OCI-M1 (cell line): ENCODE measurements at places on chromosomes 4 and X.
A peak's percentile ranks its signal among the peaks of the same experiment; 100 is the strongest.

- no peak for DNase-seq
Observed at GRCh38 chr4:39942507-39942906, 35.2 kb downstream of the PDS5A start.

GRCh38 chr4:1644891-1645657, 39.0 kb downstream of the FAM53A start:
- no peak for DNase-seq

DNA sequence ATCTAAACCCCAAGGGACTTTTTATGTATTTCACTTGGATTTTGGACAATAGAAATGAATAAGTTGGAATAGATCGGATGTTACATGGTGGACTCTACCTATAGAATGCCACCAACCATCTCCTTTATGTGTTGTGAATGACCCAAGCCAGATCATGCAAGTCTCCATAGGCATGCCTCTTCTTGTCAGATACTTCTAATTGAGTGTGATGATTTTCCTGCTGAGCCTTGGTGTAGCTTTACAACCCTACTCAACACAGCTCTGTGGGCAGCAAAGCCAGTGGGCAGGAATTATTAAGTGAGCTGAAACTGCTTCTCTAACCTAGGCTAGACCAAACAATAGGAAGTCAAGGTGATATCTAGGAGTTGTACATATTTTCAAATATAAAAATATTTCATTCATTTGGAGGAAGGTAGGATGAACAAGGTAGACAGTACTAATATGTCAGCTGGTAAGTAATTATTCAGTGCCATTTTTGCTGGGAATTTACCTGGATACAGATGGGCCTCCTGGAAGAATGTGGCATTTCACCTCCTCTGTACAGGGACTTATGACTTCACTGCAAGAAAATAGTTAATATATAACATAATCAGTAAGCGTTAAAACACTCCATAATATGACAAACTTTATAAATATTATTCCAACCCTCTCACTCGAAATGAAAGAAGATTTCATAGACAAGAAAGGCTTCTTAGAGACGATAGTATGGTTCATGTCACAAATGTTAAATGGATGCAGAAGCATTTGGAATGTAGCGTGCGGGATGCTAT, 298.0 kb upstream of the FAT1 start:
- no peak for DNase-seq

GRCh38 chr4:43132010-43132582, 239.6 kb downstream of the GRXCR1 start:
- DNase-seq = peak; percentile 82

- DNase-seq = no peak
Observed at GRCh38 chr4:36523182-36523581, 241.8 kb downstream of the DTHD1 start.

DNA sequence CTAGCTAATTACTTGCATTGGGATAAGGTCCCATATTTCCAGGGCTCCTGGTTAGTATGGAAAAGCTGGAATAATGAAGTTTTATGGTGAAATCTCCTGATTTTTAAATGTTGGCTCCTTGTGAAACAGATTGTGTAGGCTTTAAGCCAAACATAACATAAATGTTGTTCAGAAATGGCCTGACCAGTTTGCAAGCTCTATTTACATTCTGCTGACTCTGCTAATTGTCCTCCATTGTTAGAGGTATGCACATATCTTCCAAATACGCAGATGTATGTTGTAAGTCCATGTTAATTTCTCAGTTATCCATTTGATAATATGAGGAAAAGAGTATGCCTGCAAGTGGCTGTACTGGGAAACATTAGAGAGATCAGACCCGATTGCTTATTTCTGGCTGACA, 11.9 kb upstream of the WDR17 start:
- DNase-seq = no peak

DNA sequence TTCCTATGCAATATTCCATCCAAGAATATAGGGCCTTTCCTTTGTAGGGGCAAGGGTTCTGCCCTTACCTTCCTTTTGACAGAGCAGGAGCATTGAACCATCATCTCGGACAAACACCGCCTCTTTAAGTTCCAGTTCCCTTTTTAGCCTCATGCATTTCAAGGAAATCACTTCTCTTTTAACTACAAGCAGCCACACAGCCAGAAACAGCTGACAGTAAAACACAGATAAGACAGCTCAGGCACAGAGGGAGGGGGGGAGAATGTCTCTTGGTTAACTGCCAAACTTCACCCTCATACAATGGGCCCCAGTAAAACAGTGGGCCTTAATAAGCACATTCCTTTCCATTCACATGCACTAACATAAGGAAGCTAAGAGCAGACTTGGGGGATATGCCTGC, 648.3 kb downstream of the GABRG1 start:
- DNase-seq = peak; percentile 84

DNA sequence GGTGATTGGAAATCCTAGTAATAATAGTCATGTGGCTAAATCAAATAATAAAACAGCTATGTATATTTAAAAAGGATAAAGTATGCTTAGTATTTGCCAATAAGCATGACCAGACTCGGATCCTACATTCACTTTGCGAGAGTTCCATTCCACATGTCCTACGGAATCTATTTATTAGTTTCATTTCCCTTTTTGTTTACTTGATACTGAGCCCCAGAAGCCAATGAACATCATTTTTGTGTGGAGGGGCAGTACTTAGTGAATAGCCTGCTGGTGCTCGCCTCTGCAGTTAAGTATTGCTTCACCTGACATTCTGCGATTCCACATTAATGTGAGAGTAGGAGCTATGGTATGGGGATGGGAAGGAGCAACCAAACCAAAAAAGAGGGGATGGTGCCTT, 58.5 kb upstream of the NAP1L5 start:
- DNase-seq = no peak

DNA sequence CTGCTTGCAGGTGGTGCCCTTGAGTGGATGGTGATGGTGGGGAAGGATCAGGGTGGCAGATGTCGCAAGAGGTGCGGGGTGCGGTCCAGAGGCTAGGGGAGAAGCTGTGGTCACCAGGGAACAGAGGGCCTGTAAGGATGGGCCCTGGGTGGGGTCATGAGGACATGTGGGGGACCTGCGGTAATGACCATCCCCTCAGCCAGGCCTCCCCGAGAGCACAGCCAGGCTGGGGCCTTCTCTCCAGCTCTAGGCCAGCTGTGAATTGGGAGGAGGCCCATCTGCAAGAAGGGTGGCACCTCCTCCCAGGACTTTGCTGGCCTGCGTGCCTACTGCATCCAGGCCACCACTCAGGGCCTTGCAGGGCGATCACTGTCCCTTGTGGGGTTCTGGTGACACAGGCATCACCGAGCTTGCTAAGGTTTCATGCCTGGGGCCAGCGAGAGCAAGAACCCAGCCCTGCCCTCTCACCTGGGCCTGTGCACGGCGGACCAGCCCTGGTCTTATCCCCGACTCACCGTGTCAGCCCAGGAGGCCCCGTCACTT, 34.1 kb upstream of the MXD4 start:
- no peak for DNase-seq

DNA sequence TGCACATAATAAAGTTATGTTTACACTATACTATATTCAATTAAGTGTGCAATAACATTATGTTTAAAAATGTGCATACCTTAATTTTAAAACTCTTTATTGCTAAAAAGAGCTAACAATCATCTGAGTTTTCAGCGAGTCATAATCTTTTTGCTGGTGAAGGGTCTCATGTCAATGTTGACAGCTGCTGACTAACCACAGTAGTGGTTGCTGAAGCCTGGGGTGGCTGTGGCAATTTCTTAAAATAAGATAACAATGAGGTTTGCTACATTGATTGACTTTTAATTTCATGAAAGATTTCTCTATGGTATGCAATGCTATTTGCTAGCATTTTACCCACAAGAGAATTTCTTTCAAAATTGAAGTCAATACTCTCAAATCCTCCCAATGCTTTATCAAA, 58.6 kb downstream of the C4orf46 start:
- peak; percentile 44 for DNase-seq

DNA sequence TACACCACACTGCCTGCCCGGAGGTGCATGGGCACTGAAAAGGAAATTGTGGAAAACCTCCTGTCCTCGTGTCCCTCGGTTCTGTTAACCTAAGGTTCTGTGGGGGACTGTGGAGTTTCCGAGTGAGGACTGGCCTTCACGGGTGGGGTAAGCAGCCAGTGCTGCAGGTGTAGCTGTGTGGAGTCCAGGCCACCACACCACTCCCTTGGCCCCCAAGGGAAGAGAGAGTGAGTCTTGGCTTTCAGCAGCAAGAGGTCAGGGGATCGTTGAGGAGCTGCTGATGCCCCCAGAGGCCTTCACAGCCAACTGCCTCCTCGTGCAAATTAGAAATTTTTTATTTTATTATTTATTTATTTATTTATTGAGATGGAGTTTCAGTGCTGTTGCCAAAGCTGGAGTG, 20.4 kb downstream of the BEND4 start:
- DNase-seq = no peak

DNA sequence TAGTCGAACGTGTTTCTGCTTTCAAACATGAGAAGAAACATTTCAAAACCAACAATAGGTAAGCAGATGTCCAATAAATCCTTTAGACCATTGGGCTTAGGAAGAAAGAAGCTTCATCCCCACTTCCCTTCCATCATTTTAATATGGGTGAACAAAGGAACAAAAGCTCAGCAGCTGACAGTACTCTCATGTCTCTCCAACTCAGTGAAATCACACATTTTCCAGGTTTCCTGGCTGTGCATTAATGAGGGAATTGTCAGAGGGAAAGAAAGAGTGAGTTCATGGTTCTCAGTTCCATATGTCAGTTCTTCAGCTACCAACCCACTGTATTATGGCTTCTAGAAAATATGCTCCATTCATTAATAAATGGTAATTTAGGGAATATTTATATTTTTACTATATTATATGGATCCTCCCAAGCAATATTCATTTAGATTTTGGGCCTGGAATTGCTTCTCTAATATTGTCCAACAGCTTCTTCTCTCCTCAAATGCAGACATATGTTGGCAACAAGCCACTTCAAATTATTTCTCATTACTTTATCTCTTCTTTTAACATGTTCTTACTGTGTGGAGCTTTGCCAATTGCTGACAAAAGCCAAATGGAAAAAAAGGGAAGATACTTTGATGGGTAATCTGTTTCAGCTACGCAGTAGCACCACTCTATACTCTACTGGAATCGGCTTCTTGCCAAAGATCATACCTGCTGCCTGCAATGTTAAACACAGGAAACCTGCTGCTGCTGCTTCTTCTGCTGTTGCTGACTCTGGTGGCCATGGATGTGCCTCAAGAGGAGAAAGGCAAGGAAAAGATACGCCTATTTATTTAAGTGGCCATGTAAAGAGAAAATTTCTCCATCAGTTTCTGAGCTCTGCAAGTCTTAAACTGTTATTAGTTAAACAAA, 1757.6 kb downstream of the ARAP2 start:
- peak; percentile 30 for DNase-seq

DNA sequence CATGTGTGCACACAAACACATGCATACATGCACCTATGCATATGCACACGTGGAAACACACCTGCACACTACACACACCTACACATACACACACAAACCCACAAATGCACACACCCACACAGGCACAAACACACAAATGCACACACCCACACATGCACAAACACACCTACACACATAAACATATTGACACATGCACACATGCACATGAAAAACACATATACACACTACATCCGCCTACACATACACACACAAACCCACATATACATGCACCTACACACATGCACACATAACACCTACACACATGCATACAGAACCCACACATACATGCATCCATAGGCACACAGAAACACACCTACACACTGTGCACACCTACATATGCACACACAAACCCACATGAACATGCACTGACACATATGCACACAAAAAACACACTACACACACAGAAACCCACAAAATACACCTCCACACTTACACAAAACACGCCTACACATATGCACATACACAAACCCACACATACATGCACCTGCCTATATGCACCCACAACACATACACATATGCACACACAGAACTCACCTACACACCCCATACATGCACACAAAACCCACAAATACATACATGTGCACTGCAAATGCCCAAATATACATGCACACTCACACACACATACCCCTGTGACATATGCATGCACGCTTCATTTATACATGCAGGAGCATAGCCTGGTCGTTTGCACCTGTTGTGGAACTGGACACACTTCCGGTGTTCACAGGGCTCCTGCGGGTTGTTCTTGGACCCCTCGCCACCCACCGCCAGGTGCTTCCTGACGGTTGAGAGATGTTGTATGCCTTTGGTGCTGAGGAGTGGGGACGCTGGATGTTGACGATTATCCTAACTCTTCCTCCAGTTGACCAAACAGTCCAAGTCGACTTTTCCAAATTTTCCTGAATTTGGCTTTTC, 22.1 kb downstream of the CD99 start:
- no peak for DNase-seq

GRCh38 chr4:86035688-86036087, 324.2 kb downstream of the MAPK10 start:
- DNase-seq = no peak

- DNase-seq = no peak
Observed at GRCh38 chrX:68429216-68429615, 4.1 kb downstream of the OPHN1 start.

- no peak for DNase-seq
Observed at GRCh38 chr4:41360214-41360920, 103.6 kb downstream of the UCHL1 start.

- no peak for DNase-seq
Observed at GRCh38 chr4:88819818-88820697, 122.4 kb upstream of the NAP1L5 start.
